ENCODE measurements at places on chromosomes 2 and 18.

- no peak for DNase-seq
Measured at GRCh38 chr2:240593026-240593702, 6.6 kb downstream of the CAPN10 start.

- DNase-seq, result no peak
Measured at GRCh38 chr2:186713691-186714090, 19.8 kb downstream of the FAM171B start.

GRCh38 chr2:217222309-217222910 lies 362.5 kb upstream of the TNP1 start:
- DNase-seq, result peak; percentile 80

DNA sequence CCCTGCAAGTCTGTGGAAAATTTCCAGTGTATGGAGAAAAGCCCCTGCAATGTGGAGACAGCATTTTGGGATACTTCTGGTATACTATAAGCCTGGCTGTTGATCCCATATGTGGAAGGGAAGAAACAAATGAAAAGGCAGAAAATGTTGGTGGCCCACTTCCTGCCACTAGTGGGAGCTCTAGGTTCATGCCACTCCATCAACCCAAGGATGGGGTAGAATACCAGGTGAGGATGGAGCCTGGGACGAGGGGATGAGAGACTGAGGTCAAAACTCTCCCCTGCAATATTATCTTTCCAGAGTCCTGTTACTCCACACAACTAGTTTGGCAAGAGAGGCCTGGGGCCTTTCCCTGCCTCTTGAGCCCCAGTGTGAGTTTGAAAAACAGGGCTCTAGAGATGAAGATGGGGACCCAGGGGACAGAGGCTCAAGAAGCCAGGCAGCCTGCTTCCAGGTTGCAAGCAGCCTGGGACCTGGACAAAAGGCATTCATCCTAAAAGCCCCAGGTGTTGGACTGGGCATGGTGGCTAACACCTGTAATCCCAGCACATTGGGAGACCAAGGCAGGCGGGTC lies 31.9 kb downstream of the BMP10 start:
- DNase-seq, result peak; percentile 28

GRCh38 chr18:79628416-79629248 lies 51.0 kb upstream of the CTDP1 start:
- no peak for DNase-seq

- DNase-seq, result no peak
Measured at GRCh38 chr2:241612156-241613016, 24.6 kb downstream of the THAP4 start.

- no peak for DNase-seq
Measured at GRCh38 chr18:54117853-54118773, 106.4 kb downstream of the MBD2 start.

DNA sequence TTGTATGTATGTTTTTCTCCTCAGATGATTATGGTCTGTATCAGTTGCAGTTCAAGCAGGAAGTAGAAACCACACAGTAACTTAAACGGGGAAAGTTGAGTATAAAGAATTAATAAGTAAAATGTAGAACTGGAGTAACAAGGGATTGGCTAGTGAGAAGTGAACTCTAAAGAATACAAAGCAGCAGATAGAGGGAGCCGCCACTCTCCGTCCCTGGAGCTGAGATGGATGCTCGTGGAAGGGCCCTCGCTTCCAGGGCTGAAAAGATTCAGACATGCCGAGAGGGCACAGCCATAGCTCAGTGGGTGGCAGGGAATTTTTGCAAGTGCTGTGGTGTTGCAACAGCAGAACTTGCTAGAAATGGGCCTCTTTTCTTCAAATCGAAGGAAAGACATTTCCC lies 155.8 kb downstream of the COL6A3 start:
- DNase-seq, result no peak

GRCh38 chr18:34648269-34648985 lies 61.7 kb upstream of the DTNA start:
- no peak for DNase-seq

DNA sequence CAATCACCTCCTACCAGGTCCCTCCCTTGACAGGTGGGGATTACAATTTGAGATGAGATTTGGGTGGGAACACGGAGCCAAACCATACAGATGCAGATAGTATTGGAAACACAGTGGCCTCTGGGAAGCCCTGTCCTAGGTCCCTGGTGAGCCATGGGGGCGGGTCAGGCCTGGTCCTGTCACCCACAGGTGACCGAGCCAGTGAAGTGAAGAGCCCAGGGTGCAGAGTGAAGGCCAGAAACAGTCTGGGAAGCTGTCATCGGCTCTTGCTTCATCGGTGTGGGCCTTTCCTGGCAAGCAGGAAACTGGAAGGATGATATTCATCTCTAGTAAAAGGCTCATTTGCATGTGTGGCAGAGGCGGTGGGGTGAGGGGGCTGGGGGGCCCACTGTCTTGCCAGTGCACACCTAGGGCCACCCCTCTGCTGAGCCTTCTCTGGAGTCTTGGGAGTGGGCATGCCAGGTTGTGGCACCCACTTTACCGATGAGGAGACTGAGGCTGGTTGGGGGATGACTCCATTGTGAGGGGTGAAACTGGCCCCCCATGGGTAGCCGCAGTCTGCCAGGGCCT lies 290.6 kb downstream of the NDUFA10 start:
- DNase-seq, result no peak

GRCh38 chr2:173130496-173131465 lies 55.1 kb downstream of the MAP3K20 start:
- no peak for DNase-seq

- DNase-seq, result no peak
Measured at GRCh38 chr2:96345438-96345837, 9.9 kb downstream of the NCAPH start.

GRCh38 chr2:101463911-101464641 lies 10.8 kb downstream of the RFX8 start:
- peak; percentile 70 for DNase-seq

- DNase-seq, result no peak
Measured at GRCh38 chr2:187593098-187593497, 38.9 kb upstream of the TFPI start.

DNA sequence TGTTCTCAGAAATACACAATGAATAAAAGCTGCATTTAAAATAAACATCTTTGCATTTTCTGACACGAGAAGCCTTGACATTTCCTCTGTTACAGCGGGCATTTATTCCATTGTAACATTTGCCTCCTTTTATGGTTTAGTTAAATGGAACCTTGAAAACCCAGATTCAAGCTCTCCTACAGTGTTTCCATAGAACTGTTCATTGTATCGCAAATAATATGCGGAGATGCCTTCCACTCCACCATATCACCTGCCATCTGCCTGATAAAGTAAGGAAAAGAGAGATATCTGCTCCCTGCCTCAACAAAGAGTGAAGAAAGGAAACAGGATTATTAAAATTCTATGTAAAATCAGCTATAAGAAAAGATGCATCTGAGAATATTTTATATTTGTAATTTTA lies 69.8 kb downstream of the CDH19 start:
- DNase-seq, result no peak

DNA sequence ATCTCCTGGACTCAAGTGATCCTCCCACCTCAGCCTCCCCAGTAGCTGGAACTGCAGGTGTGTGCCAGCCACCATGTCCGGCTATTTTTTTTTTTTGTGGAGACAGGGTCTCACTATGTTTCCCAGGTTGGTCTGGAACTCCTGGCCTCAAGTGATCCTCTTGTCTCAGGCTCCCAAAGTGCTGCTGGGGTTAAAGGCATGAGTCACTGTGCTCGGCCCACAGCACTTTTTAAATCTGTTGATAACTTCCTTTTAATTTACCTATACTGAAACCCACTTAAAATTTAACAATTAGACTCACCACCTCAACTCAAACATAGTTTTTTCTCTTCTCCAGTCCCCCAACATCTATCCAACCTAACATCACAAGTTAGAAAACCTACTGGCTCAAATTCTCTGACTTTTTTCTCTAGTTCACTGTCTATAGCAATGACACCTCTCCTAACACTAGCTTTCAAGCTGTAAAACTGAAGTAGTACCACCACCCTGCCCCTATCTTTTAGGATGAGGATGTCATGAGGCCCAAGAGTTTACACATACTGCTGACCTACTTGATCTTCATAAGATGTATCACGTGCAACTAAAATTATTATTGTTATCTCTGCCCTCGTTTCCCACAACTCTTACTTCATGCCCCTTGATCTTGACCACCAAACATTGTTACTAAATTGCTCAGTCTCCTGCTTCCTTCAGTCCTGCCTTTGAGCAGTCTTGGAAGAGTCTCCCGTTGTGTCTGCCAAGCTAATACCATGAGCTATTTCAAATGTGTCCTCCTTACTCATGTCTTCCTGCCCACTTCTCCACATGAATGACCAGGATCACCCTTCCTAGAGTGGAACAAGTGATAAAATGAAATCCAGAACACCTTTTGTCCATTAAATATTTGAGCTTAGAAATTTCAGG lies 142.3 kb upstream of the ZFP36L2 start:
- DNase-seq, result no peak

DNA sequence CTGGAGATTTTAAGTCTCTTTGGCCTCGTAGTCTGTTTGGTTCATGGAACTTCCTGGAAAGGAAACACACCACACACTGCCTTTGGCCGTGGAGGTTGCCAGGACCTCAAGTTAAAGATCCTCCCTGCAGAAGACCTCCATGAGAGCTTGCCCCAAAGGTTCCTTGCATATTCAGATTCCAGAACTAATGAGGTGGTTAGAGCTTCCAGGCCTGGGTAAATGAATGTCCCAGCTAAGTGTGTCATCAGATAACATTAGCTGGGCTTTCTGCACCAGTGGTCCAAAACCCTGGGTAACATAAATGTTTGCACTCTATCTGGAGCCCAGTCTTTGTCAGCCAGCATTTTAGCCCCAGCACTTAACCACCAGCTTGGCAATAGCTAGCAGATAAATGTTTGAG lies 122.1 kb upstream of the EML6 start:
- DNase-seq, result no peak

DNA sequence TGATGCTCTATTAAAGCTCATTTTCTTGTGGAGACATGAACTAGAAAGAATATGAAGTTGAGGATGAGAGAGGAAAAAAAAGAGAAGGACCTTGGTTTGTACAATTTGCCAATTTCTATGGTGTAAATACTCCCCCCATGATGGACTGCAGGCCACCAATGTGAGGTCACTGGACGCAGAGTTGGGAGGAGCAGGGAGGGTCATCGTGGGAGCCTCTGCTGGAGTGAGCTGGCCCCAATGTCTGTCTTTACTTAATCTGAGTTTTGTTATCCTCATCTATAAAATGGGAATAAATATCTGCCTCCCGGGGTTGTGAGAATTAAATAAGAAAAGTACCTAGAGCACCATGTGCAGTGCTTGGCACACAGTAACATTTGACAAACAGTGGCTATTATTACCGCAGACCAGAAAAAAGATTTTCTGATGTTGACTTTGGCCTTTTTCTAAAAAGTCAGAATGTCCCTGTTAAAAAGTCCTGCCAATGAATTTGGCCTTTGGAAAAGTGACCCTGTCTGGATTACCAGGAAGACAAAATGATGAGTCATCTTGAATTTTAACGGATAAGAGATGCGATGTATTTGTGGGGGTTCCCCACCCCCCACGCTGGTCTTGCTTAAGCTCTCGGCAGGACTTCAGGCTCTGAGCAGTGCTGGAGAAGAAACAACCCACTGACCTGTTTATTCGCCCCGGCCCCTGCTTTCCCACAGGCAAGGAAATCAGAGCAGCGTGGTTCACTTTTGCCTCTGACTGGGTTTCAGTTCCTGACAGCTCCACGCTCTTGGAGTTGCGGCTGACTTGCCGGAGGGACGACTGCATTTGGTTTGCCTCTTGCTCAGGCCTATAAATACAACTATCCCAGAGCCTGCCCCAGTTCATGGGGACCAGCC lies 50.3 kb upstream of the FOSL2 start:
- DNase-seq, result no peak

GRCh38 chr18:11664286-11664685 lies 24.8 kb upstream of the GNAL start:
- DNase-seq, result no peak

DNA sequence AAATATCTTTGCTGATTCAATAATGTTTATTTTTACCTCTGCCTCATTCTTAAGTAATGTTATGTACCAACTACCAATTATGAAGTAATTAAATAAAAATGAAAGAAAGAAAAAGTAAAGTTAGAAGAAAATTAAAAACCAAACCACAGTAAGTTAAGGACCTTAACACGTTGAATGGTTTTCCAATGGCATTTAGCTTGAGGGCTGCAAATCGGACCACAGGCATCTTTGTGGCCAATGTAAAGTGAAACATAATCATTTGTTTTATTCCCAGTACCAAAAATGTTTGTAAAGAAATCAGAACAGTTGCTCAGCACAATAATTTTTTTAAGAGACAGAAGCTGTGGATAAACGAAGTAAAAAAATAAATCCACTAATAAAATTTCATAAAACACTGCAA lies 1455.5 kb upstream of the ZEB2 start:
- no peak for DNase-seq

- DNase-seq, result peak; percentile 23
Measured at GRCh38 chr2:85999061-85999831, 106.4 kb downstream of the POLR1A start.

- DNase-seq, result no peak
Measured at GRCh38 chr18:3251249-3251962, 3.8 kb downstream of the MYL12A start.

- DNase-seq, result peak; percentile 82
Measured at GRCh38 chr18:26226229-26227050, at the start of gene TAF4B. Gene TAF4B, plus strand, starts transcription at chr18:26226445. Its CDS starts 489 bp downstream, at chr18:26226934.

GRCh38 chr2:201348758-201349157 lies 8.4 kb downstream of the FLACC1 start:
- no peak for DNase-seq

DNA sequence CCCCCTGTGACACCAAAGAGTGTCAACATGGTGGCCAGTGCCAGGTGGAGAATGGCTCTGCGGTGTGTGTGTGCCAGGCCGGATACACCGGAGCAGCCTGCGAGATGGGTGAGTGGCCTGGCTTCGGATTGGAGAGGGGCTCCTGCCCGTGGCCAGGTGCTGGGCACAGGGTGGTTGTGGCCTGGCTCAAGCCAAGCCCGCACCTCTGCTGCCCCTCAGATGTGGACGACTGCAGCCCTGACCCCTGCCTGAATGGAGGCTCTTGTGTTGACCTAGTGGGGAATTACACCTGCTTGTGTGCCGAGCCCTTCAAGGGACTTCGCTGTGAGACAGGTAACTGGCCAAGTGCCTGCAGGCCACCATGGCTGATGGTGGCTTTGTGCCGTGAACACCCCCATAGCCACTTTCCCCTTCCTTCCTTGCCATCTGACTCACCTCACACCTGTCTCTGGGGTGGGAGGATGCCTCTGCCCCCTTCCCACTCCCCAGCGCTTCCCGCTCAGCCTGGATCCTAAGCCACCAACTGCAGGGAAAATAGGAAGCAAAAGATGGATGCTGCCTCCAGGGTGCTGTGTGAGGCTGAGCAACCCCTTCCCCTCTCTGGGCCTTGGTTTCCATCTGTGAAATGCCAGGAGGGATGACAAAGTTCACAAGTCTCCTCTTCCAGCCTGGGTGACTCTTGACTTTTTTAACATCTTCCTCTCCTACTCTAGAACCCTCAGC lies 41.8 kb downstream of the SNED1 start:
- no peak for DNase-seq

DNA sequence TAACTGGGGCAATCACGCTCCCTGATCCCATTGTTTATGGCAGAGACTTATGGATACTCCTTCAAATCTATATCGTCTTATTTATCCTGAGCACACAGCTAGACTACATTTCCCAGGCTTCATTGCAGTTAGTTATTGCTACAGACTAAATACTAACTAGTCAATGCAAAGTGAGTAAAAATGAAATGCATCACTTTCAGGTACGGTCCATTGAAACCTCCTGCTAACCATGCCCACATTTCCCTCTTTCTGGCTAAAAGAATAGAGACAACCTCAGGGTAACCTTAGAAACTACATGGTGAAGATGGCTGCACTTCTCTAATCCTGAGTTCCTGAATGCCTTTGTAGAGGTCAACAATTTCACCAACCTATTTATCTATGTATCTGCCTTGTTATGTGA lies 437.4 kb downstream of the EPHA4 start:
- DNase-seq, result no peak

Data from AML-193 (cell line).